ENCODE measurements at places on chromosomes 2 and 18. TPM values are rescaled to one million over a fixed set of nuclear protein-coding genes. Genes with fewer than 3 reads are reported as not detected.

GRCh38 chr2:42840760-42841159 lies 48.4 kb upstream of the HAAO start:
- DNase-seq: no peak

SCYGR6 gene
- not detected for polyA plus RNA-seq

DNA sequence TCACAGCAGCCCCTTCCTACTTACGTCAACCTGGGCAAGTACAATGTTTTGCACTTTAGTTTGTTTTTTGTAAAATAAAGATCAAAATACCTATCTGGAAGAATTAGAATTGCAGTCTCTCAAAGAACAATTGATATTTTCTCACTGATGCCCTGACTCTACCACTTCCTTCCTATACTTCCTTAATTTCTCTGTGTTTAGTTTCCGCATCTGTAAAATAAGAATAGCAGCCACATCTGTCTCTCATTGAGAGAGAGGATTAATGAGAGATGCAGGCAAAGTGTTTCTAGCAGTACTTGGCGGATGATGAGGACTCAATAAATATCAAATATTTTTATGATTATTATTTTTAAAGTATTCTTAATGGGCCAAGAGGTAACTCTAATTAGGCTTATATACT lies 122.6 kb upstream of the PIEZO2 start:
- DNase-seq: no peak

GRCh38 chr2:106030287-106031268 lies 163.5 kb downstream of the UXS1 start:
- DNase-seq: peak; percentile 54

- DNase-seq: no peak
These were observed 47.7 kb upstream of the SCG2 start for GRCh38 chr2:223649554-223650533.

DNA sequence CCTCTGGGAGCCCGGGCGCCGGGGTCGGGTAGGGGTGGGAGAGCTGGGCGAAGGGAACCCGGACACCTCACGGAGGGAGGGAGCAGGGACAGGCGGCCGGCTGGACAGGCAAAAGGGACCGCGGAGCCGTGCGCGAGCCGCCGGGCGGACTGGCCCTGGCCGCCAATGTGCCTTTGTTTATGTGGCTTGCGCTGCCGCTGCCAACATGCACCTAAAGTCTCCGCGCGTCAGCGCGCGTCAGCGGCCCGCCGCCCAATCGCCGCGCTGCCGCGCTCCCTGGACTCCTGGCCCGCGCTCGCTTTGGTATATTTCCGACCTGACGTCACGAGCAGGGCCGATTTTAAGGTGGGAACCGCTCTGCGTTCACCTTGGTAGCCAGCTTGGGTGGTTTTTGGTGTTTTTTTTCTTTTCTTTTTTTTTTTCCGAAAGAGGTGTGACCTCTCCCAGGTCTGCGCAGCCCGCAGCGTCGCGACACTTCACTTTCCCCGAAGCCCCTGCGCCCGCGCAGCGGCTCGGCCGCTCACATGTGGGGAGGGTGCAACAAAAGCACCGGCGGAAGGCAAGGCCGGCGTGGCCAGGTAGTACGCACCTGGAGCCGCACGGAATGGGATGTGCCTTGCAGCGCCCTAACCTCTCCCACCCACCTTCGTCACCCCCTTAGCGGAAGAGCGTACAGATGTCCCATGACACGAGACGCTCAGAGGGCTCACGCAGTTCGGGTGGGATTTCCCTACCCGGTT lies at the start of gene NR4A2:
Gene NR4A2 (minus strand): TSS at position 188 of the 740 bp plus-strand sequence. CDS start 2,535 bp downstream, outside the sequence.
- DNase-seq: no peak

DNA sequence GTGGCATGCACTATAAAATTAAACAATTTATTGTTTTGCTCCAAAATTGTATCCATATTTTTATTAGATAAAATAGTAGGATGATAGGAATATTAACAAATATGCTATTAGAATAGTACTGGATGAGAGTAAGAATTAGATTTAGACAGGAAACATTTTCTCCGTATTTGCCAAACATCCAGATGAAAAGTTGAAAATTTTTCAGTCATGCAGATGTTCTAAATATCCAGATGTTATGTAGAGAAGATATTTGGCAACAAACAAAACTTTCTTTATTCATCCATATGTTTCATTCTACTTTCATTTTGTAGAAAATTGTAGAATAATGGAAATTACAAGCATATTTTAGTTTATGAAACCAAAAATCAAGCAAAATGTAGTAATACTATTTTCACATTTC lies 45.2 kb upstream of the NEUROD1 start:
- no peak for DNase-seq

- DNase-seq: no peak
These were observed 21.0 kb upstream of the GPR75 start for GRCh38 chr2:53880756-53881155.

DNA sequence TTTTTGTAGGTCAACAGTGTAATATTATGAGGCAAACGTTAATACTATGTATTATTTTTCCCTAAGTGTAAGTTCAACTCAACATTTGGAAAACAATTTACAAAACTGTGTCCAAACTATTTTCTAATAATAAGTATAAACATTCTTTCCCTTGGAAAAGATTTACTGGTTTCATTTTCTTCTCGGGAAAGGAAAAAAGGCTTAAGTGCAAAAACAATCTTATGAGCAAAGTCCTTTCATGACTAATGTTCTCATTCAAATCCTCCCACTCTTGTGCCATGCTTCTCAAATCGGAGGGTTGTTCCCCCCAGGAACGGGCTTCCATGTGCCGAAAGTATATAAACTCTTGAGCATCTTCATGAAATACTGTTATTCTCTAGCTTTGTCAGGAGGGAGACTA lies 19.8 kb upstream of the L3MBTL4 start:
- DNase-seq: no peak

- no peak for DNase-seq
These were observed 943 bp downstream of the INPP5D start for GRCh38 chr2:233060980-233061590.

- DNase-seq: no peak
These were observed 5.6 kb downstream of the CROCC2 start for GRCh38 chr2:240911641-240912265.

- no peak for DNase-seq
These were observed 117.4 kb downstream of the KCNF1 start for GRCh38 chr2:11029136-11029535.
